ENCODE measurements at places on chromosomes 2 and 18.

GRCh38 chr18:80145196-80145804 lies 36.2 kb downstream of the ADNP2 start:
- no peak for DNase-seq

DNA sequence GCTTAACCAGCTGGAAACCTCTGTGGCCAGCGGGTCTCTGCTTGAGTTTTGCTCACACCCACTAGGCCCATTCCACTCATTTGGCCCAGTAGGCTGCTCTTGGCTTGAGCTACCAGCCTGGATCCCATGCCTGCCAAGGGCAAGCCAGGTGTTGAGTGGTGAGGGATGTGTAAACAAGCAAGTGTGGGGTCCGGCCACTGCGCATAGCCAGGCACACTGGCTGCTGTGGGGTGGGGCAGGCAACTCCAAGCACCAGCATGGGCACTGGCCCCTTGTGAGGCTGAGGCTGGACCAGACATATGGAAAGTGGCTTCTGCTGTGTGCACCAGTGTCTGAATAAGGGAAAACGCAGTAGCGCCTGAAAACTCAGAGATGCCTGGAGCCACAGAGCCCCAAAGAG lies 732.7 kb downstream of the NR4A2 start:
- no peak for DNase-seq

GRCh38 chr2:145593280-145593679 lies 1073.4 kb upstream of the ZEB2 start:
- no peak for DNase-seq

DNA sequence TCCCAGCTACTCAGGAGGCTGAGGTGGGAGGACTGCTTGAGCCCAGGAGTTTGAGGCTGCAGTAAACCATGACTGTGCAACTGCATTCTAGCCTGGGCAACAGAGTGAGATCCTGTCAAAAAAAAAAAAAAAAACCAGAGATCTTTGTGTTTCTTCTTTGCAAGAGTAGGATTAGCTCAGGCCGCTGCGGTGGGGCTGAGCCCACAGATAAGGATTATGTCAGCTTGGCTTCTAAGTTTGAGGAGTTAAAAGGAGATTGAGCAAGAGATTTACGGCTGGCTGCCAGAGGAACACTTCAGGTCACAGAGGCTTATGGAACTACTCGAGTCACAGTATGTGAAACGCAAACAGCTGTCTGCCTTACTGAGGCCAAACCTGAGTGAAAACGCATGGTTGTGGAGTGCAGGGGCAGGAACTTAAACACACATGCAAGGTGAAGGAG lies 146.7 kb upstream of the L3MBTL4 start:
- DNase-seq, result no peak

DNA sequence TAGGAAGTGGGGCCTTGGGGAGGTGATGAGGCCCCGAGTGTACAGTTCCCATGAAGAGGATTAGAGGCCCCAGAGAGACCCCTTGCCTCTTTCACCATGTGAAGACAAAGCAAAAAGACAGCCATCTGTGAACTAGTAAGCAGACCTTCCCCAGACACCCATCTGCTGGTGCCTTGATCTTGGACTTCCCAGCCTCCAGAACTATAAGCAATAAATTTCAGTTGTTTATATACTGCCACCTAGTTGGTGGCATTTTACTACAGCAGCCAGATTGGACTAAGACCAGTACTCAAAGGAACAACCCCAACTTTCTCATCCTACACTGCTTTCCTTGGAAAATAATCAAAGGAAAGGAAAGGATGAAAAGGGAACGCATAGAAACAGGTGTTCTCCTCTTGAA lies 27.9 kb upstream of the CREG2 start:
- no peak for DNase-seq

DNA sequence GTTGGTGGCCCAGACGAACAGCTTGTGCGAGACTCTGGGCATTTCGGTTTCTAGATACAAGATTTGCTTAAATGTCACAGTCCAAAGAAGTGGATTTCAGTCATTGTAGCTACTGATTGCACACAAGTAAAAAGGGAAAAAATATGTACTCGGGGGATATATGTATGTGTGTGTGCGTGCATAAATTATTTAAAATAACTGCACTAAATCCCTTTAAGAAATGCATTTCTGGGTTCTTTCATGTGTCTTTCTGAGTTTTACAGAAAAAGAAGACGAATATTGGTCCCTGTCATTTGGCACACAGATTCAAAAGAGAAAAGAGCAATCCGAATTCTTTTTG lies 2.1 kb upstream of the EPHA4 start:
- no peak for DNase-seq

DNA sequence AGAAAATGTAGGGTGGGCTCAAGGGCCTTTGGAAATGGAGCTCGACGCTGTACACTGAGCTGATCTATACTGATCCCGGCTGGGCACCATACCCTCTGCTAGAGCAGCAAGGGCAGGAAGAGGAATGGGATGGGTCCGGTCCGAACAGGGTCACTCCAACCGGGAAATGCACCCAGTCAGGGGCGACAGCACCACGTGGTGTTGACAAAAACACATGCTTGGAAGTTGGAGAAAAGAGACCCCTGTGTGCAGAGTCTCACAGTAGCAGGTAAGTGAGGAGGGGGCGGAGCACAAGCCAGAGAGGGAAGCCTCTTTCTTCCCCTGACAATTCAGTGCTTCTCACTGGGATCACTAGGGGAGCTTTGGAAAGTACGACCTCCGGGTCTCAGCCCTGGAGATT lies 84.1 kb upstream of the ASB18 start:
- DNase-seq, result no peak

- no peak for DNase-seq
Observed at GRCh38 chr2:201559067-201559710, 84.1 kb downstream of the TMEM237 start.

GRCh38 chr2:215812966-215813365 lies 200.4 kb downstream of the MREG start:
- DNase-seq, result no peak

DNA sequence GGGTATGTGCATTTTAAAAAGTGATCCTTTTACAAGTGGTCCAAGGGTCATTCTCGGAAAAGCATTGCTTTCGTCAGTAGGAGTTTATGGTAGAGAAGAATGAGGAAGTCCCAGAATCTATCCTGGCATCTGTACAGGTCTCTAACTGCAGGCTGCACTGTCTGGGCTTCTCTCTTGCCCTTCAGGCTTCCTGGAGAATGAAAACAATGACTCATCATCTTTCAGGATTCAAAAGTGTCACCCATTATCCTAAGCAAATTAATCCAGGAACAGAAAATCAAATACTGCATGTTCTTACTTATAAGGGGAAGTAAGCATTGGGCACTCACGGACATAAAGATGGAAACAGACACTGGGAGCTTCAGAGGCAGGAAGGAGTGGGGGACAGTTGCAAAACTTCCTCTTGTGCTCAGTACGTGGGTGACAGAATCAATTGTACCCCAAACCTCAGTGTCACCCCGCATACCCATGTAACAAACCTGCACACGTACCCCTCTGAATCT lies 60.2 kb upstream of the TXNDC2 start:
- DNase-seq, result no peak

GRCh38 chr2:196288006-196288538 lies 116.7 kb upstream of the STK17B start:
- no peak for DNase-seq

- DNase-seq, result no peak
Observed at GRCh38 chr2:15829985-15830384, 110.4 kb upstream of the MYCN start.

GRCh38 chr2:222303045-222303827 lies 4.4 kb upstream of the PAX3 start:
- no peak for DNase-seq

- no peak for DNase-seq
Observed at GRCh38 chr2:54960164-54960563, 90.1 kb downstream of the RTN4 start.

- no peak for DNase-seq
Observed at GRCh38 chr18:39681061-39681460, 2115.5 kb upstream of the CELF4 start.

DNA sequence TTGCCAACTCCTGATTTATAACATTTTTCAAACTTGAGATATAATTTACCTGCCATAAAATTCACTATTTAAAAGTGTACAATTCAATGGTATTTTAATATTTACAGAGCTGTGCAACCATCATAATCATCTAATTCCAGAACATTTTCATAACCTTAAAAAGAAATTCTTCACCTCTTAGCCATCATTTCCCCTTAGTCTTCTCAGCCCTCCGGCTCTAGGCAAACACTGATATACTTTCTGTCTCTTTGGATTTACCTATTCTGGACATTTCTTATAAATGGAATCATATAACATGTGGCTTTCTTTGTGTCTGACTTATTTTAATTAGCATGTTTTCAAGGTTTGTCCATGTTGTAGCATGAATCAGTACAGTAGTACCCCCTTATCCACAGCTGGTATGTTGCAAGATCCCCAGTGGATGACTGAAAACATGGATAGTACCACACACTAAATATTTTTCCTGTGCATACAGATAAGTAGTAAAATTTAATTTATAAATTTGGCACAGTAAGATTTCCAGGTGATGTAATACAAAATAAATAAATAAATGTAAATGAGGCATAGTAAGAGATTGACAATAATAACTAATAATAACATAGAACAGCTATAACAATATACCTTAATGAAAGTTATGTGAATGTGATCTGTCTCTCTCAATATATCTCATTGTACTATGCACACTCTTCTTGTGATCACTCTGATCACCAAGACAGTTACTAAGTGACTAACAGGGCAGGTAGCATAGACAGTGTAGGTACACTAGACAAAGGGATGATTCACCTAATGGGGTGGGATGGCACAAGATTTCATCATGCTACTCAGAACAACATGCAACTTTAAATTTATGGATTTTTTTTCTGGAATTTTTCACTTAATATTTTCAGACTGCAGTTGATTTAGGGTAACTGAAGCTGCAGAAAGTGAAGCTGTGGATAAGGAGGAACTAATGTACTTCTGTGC lies 73.1 kb downstream of the RAB3GAP1 start:
- DNase-seq, result no peak

GRCh38 chr2:226575928-226576327 lies 223.7 kb downstream of the IRS1 start:
- DNase-seq, result no peak
